ENCODE measurements at places on chromosomes 4 and X. TPM values are rescaled to one million over a fixed set of nuclear protein-coding genes. Genes with fewer than 3 reads are reported as not detected.

- DNase-seq = no peak
Observed at GRCh38 chrX:136228839-136229207, 22.4 kb downstream of the MAP7D3 start.

GRCh38 chr4:184669251-184669650, 19.7 kb downstream of the PRIMPOL start:
- no peak for DNase-seq

- no peak for DNase-seq
Observed at GRCh38 chr4:24924309-24924781, 11.5 kb upstream of the CCDC149 start.

- DNase-seq = no peak
Observed at GRCh38 chr4:40114206-40114605, 57.6 kb downstream of the N4BP2 start.

GRCh38 chr4:35238793-35239192, 1005.5 kb downstream of the ARAP2 start:
- DNase-seq = no peak

- DNase-seq = peak; percentile 93
Observed at GRCh38 chr4:94452476-94453371, 982 bp downstream of the PDLIM5 start.

DNA sequence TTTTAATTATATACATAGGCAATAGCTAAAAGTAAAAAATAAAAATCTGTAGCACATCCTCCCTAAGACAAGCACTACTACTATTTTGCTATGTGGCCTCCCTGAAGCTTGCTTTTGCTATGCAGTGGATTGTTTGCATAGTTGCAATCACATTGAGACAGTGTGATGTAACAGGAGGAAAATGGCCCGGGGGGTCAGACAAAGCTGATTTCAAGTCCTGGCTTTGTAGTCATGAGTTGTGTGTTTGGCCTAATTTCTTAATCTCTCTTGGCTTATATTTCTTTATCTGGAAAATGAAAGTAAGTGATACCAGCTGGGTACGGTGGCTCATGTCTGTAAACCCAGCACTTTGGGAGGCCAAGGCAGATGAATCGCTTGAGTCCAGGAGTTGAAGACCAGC, 166.6 kb downstream of the LHFPL1 start:
- DNase-seq = no peak

GRCh38 chr4:169024762-169025161, 14.7 kb upstream of the CBR4 start:
- no peak for DNase-seq

DNA sequence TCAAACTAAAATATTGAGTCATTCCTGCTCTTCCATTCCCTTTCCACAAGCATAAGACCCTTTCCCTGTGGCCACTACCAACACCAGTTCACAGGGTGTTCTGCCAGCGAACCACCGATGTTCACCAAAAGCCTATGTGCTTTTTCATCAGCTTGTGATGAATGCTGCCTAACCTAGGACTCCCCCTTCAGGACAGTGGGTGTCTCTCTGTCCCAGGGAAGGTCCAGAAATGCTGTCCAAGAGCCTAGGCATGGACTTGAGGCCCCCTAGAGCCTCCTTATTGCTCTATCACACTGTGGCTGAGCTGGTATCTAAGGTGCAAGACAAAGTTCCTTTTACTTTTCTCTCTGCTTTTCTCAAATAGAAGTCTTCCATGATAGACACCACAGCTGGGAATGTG, 1015.6 kb downstream of the PCDH19 start:
- DNase-seq = no peak

DNA sequence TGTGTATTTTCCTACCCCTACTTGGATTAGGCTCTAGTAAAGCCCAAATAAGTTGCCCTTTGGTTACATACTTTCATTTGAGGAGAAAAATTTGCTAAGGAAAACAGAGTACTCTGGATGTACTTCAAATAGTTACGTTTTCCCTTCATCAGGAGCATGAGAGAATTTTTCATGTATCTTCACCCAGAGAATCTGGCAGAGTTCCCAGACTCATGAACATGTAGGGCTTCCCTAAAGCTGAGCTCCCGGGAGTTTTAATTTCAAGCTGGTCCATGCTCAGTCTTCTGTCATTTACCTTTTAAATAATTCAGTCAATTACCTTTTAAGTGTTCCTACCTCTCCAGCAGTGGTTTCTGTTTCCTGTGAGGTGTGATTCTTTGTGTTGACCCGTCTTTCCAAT, 367.5 kb upstream of the GRID2 start:
- DNase-seq = no peak

DNA sequence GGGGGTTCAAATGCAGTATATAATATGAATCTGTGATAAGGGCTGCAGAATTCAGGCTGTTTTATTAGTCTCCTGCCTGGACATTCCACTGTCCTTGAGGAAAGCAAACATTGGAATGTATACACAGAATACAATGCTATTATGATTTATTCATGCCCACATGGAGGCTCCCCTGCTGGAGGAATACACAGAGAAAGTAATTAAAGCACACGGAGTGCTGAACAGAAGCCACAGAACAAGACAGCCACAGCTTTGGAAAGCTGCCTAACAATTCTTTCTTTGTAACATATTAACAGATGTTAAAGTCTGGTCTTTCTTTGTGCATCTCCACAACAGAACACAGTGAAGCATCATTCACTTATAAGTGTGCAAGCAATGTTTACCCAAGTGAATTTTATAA, 155.8 kb downstream of the ARAP2 start:
- DNase-seq = no peak

- no peak for DNase-seq
Observed at GRCh38 chrX:25019707-25020390, 4.1 kb upstream of the ARX start.

- peak; percentile 29 for DNase-seq
Observed at GRCh38 chr4:146245246-146245645, 30.9 kb downstream of the REELD1 start.

- DNase-seq = no peak
Observed at GRCh38 chr4:178917756-178918155, 1475.5 kb upstream of the AGA start.

- no peak for DNase-seq
Observed at GRCh38 chr4:154642373-154643009, 30.0 kb upstream of the FGG start.

GRCh38 chrX:118156953-118157608, 40.5 kb upstream of the KLHL13 start:
- DNase-seq = no peak

GRCh38 chrX:139862208-139862607, 70.6 kb downstream of the ATP11C start:
- DNase-seq = no peak

- DNase-seq = no peak
Observed at GRCh38 chr4:157072002-157072401, 3.9 kb upstream of the GLRB start.

DNA sequence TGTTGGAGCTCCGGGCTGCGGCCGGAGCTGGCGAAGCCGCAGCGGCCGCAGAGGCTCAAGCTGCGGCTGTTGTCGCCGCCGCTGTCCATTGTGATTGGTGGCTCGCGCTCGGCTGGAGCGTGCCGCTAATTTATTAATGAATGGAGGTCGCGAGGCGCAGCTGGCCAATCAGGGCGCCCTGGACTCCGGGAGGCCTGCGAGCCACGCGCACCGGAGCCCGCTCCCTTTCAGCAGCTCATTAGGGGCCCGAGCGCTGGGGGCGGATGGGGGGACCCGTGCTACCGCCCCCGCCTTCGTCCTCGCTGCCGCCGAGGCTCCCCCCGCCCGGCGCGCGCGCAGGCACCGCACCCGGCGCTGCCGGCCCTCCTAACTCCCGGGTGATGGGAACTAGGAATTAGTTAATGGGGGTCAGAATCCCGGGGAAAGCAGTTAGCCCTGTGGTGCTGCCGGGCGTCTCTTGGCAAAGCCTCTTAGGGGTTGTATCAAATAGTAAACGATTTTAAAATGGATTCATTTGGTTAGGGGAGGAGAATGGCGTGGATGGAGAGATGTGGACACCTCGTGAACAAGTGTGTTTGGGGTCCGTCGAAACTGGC, 589 bp upstream of the NEUROG2 start:
- no peak for DNase-seq

GRCh38 chrX:46710927-46711623, 47.8 kb downstream of the SLC9A7 start:
- DNase-seq = no peak

GRCh38 chrX:129461801-129462456, 61.4 kb downstream of the SMARCA1 start:
- no peak for DNase-seq

DNA sequence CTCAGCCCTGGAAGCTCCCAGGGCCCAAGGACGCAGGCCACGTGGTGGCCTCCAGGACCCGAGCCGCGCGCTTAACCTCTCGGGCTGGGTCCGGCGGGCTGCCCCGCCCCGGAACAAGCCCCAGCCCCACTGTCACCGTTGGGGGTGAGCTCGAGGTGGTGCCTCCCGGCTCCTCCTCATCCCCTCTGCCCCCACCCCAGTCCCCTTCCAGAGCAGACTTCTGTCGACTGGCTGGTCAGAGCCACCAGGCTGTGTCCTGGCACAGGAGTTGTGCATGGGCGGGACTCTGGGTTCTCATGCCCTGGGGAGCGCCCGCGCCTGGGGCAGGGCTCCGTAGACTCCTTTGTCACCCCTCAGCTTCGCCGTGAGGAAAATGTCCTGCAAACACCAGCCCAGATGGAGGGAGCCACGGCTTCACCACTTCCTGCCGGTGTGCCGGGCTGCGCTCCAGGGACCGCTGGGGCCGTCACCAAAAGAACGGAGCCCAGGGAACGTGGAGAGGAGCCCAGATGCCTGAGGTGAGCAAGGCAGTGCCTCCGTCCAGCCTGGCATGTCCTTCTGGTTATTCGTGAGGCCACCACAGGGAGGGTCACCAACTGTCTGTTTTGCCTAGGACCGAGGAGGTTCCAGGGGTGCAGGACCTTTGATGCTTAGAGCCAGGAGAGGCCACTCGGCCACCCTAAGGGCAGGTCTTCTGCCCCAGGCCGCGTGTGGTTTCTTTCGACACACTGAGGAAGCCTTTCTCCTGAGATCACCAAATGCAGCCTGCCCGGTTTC, 7.1 kb upstream of the RGS12 start:
- no peak for DNase-seq

GRCh38 chr4:94577136-94577535, 125.4 kb downstream of the PDLIM5 start:
- DNase-seq = no peak

DNA sequence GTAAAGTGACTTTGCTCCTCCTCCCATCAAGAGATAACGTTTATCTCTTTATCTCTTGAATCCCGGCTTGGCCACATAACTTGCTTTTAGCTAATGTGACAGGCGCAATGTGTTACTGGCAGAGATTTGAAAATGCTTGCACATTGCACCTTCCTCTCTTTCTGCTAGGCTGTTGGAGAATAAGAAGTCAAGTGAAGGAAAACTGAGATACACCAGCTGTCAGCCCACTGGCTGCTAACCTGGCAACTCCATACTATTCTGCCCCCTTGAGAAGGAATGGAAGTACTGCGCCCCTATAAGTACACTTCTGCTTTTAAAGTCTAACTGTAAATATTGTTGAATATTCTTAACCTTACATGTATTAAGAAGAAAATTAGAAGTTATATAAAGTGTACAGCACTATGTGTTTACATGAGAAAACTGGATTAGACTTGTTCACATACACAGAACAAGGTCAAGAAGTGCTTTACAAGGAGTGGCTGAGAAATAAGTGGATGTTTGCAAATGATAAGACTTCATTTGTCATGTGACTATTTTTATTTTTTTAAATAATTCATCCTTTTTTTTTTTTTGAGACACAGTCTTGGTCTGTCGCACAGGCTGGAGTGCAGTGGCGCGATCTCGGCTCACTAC, 424.5 kb upstream of the CTSO start:
- DNase-seq = peak; percentile 23

- DNase-seq = no peak
Observed at GRCh38 chrX:153818571-153819383, 11.6 kb downstream of the PDZD4 start.

DNA sequence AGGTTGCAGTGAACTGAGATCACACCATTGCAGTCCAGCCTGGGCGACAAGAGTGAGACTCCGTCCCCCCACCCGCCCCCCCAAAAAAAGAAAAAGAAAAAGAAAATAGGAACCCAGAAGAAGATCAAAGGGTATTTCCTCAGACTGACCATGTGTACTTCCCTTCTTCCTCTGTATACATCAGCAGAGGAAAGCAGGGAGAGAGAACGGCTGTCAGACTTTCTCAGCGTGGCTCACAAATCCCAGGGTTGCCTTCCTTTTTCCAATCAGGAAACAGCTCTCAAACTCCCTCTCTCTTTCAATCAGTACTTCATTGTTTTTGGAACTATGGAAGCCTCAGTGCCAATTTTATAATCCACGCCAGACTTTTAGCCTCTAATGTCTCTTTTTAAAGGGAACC, 59.1 kb downstream of the CHRNA9 start:
- DNase-seq = no peak

DNA sequence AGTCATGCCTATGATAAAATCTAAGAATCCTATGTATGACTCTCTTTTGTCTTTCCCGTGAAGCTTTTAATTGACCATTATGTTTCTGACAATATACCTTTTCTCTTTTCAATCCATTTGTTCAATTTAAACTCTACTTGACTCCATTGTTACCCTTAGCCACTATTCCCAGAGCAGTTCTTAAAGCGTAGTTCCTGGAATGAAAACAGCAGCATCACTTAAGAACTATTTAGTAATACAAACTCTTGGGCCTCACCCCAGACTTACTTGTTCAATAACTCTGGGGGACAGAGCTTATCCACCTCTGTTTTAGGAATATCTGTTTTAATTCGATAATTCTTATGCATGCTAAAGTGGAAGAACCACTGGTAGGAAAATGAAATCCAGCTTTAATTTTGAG, 358.4 kb downstream of the PRR32 start:
- DNase-seq = no peak

DNA sequence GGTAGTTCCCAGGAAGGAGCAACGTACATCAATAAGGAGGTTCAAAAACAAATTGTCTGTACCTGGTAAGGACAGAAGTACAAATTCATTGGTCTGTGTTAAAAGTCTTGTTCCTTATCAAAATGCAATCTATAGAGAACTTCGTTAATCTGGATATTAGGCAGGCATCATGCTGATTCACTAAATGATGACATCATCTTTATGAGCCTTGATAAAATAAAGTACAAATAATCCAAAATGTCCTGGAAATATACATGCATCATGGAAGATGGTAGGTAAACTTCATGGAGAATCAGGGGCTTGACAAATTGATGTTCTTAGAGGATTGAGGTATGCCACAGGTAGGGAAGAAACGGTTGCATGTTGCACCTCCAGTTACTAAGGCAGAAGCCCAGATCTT, 433.9 kb downstream of the TRIML1 start:
- DNase-seq = no peak

Gene PRDM8
- total RNA-seq = 0.82 TPM

Gene VMA21
- 20.6 TPM for total RNA-seq

Gene PRRG3
- total RNA-seq = 0.05 TPM

Gene EXOC1L
- total RNA-seq = not detected

Gene USP26
- total RNA-seq = not detected

Gene TKTL2
- not detected for total RNA-seq

Gene CT45A1
- total RNA-seq = not detected

Gene PDZD4
- 1.5 TPM for total RNA-seq

Gene USP17L27
- not detected for total RNA-seq

Gene AGTR2
- total RNA-seq = 0.11 TPM

Gene TREX2
- total RNA-seq = 1.2 TPM

Gene HHIP
- 4.2 TPM for total RNA-seq

Gene ACE2
- 38.7 TPM for total RNA-seq

Gene PRSS12
- total RNA-seq = 20.1 TPM

Gene AWAT2
- total RNA-seq = not detected
